Activated CD4-positive, alpha-beta T cell treated with anti-CD3 and anti-CD28 coated beads for 24 hours (primary cell): ENCODE measurements at places on chromosomes 6 and 20.

DNA sequence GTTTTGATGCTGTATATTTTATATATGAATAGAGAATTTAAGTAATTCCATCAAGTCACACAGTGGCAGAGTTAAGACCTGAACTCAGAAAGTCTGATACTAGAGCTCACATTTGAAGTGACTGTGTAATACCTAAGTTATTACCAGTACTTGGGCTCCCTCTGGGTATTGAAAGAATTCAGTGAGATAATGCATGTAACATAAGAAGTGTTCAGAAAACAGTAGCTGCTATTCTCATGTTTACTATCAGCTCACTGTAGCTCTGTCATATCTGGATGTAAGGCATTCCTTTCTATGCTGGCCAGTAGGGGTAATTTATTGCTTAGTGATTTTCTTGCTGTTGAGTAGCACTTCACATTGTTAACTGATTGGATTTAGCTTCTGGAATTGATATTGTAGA lies 44.6 kb downstream of the NKX2-4 start:
- DNase-seq, result no peak

DNA sequence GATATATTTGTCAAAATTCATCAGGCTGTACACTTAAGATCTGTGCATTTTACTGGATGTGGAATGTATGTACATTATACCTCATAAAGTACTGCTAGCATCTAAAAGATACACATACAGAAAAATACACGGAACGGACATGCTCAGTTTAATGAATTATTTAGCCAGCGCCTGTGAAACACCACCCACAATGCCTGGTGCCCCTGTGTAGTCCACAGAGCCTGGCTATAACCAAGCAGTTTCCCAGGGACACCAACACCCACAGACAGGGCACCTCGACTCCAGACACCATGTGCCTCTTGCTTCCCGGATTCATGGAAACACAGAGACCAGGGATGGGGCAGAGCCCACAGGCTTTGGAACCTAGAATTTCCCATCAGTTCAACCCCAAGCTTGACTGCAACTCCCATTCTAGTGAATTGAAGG lies 17.4 kb upstream of the ARMC12 start:
- DNase-seq, result no peak

DNA sequence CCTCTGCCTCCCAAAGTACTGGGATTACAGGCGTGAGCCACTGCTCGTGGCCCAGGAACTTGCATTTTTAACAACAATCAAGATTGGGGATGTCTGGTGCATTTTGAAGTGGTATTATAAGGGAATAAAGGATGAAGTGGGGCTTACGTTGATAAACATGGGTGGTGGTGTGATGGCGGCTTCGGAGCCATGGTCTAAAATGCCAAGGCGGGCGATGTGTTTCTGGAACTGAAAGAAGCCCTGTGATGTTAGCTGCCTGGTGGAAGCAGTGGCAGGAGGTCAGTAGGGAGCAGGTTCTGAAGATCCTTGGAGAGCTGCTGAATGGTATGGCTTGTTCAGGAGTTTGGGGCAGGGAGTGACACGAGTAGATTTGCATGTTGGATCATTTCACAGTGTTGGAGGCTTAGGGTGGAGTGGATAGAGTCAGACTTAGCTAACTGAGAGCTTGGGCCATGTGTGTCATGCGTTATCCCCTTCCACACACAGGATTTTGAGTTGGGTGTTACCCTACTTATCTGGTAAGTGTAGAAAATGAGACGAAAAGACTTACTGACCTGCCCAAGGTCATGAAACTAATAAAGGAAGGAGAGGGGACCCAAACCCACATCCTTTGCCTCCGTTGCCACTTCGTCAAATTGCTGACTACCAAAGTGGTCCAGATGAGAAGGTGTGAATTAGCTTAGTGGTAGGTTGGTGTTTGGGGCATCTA lies 1.5 kb downstream of the NELFCD start:
- DNase-seq, result no peak

DNA sequence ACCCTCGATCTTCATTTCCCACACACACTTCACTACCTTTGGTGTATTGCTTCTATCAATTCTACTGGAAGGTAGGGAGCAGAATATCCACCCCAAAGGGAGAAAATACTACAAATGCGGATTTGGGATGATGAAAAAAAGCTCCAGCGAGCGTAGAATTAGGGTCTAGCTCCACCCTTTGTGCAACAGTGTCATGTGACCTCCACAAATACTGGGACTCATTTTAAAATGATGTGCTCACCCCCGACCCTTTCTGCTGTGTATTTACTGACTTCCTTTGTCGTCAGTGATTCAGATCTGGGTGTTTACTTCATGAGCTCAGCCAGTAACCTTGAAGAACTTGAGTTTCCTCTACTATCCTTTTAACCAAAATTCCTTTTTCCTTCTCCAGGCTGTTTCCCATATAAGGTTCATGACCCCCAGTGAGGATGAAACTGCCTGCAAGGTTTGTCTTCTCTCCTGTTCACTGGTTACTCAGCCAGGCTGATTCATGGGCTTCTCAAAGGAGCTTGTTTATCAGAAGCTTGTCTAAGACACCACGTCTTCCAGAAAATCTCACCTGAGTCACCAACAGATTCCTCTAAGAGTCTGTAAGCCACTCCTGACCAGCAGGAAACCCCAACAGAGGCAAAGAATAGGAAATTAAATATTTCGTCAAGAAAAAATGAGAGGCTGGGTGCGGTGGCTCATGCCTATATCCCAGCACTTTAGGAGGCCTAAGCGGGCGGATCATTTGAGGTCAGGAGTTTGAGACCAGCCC lies 39.6 kb upstream of the PAX1 start:
- no peak for DNase-seq

DNA sequence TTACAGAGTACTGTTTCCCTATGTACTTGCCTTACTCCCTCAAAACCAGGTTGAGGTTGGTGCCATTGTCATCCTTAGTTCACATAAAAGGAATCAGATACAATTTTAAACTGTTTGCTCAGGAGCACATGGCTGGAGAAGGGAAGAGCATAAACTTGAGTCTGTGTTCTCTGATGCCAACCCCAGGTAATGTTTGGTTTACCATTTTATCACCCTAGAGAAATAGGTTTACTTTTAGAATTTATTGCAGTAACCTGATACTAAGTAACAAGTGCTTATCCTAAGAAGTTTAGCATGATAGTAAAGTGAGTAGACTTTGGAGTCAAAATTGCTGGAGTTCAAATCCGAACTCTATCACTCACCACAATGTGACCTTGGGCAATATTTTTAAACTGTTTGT lies 86.3 kb downstream of the RFPL4B start:
- no peak for DNase-seq

DNA sequence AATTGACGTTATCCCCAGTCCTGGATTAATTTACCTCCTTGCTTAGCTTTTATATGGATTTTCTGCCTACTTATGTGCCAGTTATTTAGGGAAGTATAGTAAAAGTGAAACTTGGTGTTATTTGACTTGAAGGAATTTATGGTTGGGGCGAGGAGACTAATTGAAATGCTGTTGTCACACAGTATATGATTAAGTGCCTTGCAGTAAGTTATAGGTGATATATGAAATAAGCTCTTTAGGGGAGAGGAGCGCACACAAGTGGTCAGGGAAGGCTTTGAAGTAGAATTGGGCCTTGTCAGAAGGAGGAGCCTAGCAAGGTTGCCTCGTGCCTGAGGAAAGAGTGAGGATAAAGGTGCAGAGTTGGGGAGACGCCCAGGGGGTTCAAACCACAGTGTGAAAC lies 20.5 kb downstream of the NCOA7 start:
- DNase-seq, result no peak

DNA sequence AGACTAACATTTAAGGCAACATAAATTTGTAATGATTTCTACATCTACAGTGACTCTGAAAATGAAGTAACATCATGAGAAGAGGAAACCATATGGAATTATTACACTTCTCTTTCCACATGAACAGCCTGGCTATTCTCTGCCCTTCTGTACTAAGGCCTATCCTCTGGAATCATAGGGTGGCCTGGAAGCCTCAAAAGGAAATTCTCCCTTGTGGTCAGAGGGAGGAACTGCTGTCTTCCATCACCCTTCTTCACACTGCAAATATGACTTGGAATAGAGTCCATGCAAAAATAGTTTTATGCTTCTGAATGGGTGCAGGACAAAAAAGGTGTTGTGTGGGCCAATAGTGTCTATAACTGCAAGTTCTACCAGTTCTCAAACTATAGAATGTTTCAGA lies 44.6 kb upstream of the SH3BGRL2 start:
- DNase-seq, result no peak

DNA sequence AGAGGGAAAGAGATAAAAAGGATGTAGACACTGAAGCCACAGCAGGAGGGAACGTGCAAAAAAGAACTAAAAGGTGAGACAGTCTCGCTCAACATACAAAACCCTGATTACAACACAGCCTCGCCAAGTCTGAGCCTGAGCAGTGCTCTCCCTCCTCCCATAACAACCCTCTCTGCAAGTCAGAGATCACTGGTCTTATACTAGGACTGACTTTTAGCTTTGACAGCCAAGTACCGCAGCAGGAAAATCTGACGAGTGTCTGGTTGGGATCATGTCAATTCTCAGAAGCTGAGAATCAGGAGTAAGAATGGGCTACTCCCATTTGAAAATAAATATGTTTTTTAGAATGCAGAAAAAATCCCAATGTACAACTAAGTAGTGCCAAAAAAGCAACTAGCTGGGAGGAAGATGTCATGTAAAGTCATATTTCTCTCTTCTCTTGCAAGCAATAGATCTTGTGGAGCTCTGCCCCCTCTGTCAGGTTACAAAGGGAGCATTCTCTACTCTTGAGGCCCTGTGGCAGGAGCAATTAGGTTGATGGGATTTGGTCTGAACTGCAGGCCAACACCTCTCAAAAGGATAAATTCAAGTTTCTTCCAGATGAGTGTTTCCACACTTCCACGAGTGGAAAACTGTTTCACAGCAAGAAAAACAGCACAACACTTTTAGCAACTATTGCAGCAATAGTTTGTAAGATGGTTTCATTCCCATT lies 118.9 kb upstream of the COL21A1 start:
- no peak for DNase-seq
